ENCODE measurements at places on chromosomes 7 and 10.

DNA sequence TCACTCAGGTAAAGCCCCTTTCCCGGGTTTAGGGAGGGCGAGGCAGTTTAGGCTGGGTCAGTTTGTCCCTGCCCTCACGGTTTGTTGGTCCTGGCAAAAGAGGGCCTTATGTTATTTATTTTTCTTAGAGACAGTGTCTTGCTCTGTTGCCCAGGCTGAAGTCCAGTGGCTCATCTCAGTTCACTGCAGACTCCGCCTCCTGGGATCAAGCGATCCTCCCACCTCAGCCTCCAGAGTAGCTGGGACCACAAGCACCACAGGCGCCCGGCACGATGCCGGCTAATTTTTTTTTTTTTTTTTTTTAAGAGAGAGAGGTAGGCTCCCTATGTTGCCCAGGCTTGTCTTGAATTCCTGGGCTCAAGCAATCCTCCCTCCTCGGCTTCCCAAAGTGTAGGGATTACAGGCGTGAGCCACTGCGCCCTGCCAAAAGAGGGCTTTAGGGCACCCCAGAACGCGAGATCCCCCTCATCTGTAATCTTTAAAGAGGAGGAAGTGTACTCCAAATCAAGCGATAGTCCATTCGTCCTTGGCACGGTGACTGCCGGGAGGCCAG lies 626 bp upstream of the BMS1 start:
- no peak for DNase-seq

- no peak for DNase-seq
These were observed 8.8 kb downstream of the DDC start for GRCh38 chr7:50556247-50556991.

DNA sequence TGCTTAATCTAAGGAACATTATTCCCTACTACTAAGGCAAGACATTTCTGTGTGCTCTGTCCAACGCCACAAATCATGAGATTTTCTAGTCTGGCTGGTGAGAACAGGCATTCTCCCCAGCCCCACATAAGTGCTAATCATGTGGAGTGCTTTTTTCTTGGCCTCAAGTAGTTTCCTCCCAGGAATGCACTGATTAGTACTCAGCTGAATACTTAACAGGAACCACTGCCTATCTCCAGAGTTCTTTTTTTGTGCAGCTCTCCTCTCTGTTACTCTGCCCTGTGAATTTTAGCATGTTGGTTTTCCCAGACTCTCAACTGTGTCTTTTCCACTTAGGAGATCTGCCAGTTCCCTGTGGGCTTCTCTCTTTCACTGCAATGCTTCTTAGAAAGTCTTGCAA lies 1098.5 kb upstream of the LRRTM3 start:
- no peak for DNase-seq

GRCh38 chr7:42642699-42643098 lies 269.2 kb downstream of the C7orf25 start:
- no peak for DNase-seq

- no peak for DNase-seq
These were observed 5.6 kb downstream of the BAG3 start for GRCh38 chr10:119656760-119657159.

DNA sequence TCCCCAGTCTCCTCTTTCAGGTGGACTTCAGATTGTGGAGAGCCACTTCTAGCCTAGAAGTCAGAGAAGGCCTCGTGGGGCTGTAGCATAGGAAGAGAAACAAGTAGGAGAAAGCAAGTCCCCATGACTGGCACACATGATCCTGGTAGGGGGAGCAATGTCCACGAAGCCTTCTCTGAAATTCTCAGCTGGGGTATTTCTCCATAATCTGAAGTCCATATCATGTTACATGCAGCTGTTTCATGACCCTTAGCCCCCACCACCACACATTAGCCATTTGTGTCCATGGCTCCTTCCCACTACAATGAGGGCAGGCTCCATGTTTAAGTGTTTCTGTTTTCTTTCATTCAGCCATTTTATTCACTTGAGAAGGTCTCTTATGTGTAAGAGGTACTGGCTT lies 43.2 kb downstream of the LAMB4 start:
- no peak for DNase-seq

DNA sequence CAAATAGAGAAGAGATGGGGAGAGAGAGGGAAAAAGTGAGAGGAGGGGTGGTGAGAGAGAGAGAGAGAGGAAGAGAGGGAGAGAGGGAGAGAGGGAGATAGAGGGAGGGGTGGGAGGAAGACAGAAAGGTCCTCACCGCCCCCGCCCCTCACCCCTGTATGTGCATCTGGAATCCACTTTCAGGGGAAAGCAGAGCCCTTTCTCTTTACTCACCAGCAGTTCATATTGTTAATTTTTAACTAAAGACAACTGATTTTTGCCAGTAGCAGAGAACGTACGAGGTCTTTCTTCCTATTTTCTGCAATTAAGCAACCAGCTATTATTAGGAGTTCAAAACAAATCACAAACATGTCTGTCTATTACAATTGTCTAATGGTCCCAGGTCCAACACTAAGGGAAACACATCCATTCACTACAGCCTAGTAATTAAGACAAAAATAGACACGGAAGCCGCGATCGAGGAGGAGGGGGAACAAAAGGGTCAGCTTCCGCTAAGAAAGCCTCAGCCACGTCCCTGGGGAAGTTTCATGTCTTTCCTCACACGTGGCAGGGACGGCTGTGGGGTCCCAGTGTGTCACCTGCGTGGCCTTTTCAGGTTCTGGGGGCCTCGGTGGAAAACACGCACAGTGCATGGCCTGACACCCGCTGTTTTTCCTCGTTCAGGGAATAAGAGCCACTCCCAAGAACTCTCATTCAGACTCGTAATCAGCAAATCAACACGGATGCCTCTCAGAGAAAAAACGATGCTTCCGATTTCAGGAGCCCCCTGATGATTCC lies 572.0 kb downstream of the PTPRN2 start:
- DNase-seq, result no peak

DNA sequence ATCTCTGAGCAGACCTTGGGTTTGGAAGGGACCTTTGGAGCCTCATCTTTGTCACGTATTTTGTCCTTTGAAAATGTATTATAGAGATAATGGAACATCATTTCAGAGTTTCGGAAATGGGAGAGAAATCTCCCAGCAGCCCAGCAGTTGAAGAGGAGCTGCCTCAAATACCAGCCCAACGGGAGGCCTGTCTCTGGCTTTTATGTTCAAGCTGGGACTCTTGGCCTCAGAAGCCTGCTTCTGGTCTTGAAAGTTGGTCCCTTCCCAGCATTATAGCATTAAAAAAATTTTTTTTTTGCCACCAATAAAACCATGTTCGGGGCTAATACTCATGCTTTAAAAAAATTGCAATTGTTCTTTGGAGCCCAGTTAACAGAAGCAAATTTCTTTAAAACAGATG lies 73.4 kb upstream of the CTBP2 start:
- DNase-seq, result no peak

- DNase-seq, result no peak
These were observed 63.2 kb upstream of the BMPER start for GRCh38 chr7:33842150-33842549.

GRCh38 chr10:33553748-33554571 lies 219.5 kb upstream of the NRP1 start:
- no peak for DNase-seq

DNA sequence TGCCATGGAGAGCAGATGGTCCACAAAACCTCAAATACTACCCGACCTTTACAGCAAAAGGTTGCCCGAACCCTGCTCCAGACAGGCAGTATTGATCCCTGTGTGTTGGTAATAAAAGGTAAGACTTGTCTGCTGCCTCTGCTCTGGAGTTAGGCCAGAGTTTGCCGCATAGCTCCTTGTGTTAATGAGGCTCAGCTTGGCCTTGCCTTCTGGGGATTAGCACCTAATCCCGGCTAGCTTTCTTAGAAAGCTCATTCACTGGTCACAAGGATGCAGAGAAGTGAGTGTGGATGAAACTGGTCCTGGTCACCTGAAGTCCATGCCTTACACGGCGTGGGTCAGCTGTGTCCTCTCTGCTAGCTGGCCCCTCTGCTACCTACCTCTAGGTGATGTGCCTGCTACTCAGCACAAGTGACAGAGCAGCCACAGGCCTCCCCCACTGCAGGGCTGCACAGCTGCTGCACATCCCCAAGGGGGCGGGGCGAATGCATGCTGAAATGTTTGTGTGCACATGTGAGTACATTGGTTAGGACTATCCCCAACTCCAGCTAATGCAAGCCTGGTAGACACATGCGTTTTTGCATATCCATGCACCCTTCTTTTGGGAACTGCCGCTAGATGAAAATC lies 31.7 kb upstream of the SYPL1 start:
- DNase-seq, result no peak

GRCh38 chr10:43892062-43892770 lies 243.5 kb upstream of the ZNF32 start:
- no peak for DNase-seq

- no peak for DNase-seq
These were observed 37.5 kb upstream of the ANK3 start for GRCh38 chr10:60427148-60427547.

DNA sequence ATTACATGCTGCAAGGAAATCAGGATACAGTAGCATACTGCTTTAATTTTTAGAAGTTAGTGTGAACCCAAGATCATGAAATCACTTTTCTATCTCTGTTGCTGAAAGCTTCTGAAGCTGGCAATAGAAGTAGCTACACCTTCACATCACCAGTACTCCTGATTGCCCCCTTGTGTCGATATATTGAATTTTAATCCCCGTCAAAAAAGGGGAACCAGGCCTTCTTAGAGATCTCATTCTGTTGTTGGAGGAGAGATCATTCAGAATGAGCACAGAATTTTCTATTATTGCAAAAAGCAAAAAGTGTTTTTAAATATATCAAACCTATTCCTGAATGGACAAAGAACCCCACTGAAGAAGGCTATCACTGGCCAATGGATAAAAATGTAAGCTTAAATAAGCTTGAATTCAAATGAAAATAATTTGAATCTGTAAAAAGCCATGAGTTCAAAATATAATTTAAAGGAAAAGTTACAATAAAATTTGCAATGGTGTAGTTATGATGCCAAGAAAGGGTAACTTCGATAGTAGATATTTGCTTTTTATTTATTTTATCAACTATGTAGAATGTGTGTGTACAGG lies 39.7 kb upstream of the TEX47 start:
- no peak for DNase-seq

GRCh38 chr10:2079603-2080078 lies 342.3 kb upstream of the ADARB2 start:
- DNase-seq, result no peak

- DNase-seq, result no peak
These were observed 209.1 kb downstream of the PRPF18 start for GRCh38 chr10:13795653-13796555.

DNA sequence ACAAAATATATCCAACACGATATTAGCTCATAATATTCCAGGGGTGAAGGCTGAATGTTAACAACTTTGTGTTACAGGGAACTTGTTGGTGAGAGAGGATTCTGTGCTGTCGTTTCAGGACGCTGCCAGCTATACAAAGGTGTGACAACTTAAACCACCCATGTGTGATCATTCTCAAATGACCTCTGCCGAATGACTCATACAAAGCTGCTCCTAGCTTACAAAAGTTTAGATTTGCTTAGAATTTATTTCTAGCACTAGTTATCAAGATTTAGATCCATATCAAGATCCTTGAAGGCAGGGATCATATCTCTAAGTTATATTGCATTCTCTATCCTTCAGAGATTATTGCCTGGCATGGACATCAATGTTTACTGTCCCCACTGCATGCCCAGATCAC lies 65.3 kb downstream of the COBL start:
- no peak for DNase-seq

GRCh38 chr7:47034180-47034579 lies 547.7 kb downstream of the TNS3 start:
- no peak for DNase-seq

DNA sequence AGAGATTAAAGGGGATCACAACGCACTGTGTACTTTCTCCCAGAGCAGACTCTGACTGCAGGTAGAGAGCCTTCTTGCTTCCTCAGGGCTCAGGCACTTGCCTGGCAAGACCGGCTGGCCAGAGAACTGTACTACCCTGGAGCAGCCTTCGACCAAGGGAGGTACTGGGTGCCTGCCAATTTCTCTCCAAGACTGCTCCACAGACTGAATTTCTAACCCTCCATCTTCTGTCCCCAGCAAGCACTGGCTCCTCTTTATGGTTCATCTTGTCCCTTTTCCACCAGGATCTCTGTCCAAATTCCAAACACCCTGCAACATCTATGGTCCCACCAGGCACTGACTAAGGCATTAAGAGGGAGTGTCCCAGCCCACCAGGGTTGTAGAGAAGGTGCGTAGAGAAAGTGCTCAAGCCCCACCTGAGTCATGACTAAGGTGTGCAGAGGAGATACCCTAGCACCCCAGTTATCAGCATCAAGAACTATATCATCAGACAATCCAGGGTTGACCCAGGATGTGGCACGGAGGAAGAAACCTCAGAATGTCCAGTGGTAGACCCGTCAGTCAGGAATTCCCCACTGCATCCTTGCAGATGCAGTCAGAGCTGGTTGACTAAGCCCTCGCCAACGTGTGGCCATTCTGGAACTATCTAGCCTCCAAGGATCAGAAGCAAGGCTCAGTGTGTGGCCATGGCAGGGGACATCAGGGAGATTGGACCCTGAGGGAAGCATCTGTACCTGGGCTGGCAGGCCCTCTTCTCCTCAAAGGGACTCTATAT lies 60.9 kb upstream of the CAMK2B start:
- no peak for DNase-seq

DNA sequence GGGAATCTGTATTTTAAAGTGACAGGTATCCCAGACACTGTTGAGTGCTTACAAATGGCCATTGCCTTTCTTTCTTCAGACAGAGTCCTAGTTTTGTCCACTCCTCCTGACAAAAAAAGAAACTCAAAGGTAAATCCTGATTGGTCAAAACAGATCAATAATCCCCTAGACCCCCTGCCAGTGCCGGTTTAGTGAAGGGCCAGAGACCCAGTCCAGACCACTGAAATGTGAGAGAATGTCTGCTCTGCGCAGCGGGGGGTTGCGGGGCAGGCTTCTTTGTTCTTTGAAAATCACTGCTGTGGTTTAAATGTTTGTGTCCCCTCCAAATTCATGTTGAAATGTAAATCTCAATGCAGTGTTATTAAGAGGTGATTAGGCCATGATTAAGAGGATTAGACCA lies 177.7 kb upstream of the GPR26 start:
- DNase-seq, result no peak

- no peak for DNase-seq
These were observed 79.6 kb upstream of the UCN3 start for GRCh38 chr10:5285186-5285585.

- no peak for DNase-seq
These were observed 411.9 kb downstream of the GRM8 start for GRCh38 chr7:126840869-126841268.

DNA sequence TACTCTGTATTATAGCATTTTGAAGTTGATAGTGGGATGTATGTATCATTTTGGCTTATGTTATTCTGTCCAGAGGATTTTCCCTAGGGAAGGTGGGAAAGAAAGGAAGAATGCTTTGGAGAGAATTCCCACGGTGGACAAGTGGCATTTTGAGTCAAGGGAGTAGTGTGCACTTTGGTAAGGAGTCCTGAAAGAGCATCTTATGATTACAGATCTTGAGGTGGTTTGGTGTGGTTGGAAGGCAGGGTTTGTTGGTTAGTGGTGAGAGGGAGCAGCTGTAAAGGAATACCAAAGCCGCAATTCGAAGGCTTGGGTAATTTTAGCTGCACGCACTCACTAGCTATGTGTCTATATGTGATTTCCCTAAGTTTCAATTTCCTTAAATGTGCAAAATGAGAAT lies 16.1 kb downstream of the CCSER2 start:
- DNase-seq, result no peak

All from NCI-H1048 (cell line).